ENCODE measurements at places on chromosomes 3 and 15. TPM values are rescaled to one million over a fixed set of nuclear protein-coding genes. Genes with fewer than 3 reads are reported as not detected.

CCDC9B gene
- total RNA-seq = 8.5 TPM

PRSS50 gene
- under 0.01 TPM for total RNA-seq

AMOTL2 gene
- total RNA-seq = 259 TPM

IQCF5 gene
- not detected for total RNA-seq

RASGRP1 gene
- total RNA-seq = under 0.01 TPM

WDR82 gene
- 61.5 TPM for total RNA-seq

RASGRF1 gene
- not detected for total RNA-seq

HYKK gene
- 4.7 TPM for total RNA-seq

SOX2 gene
- not detected for total RNA-seq

ACP3 gene
- total RNA-seq = not detected

TM4SF18 gene
- 0.86 TPM for total RNA-seq

ARPIN gene
- 17.0 TPM for total RNA-seq

SERINC4 gene
- not detected for total RNA-seq

SPINK8 gene
- not detected for total RNA-seq

ACKR4 gene
- total RNA-seq = 5.3 TPM

GCSAM gene
- not detected for total RNA-seq

CCDC39 gene
- not detected for total RNA-seq

STRC gene
- total RNA-seq = 0.32 TPM

GPR149 gene
- not detected for total RNA-seq

PLA2G4F gene
- total RNA-seq = not detected

SLC9C1 gene
- total RNA-seq = under 0.01 TPM

LTF gene
- 0.26 TPM for total RNA-seq

ARHGEF26 gene
- 5.2 TPM for total RNA-seq

FSIP1 gene
- 6.2 TPM for total RNA-seq

GOLGA8S gene
- 0.13 TPM for total RNA-seq

KBTBD12 gene
- total RNA-seq = under 0.01 TPM

RARB gene
- total RNA-seq = 13.4 TPM

CD276 gene
- 125 TPM for total RNA-seq

LIPH gene
- under 0.01 TPM for total RNA-seq

SLC6A1 gene
- not detected for total RNA-seq

MRPS25 gene
- total RNA-seq = 14.2 TPM

CAV3 gene
- total RNA-seq = not detected

H1-8 gene
- not detected for total RNA-seq

All from articular chondrocyte of knee joint (primary cell).